ENCODE measurements at places on chromosomes 2 and 18.

DNA sequence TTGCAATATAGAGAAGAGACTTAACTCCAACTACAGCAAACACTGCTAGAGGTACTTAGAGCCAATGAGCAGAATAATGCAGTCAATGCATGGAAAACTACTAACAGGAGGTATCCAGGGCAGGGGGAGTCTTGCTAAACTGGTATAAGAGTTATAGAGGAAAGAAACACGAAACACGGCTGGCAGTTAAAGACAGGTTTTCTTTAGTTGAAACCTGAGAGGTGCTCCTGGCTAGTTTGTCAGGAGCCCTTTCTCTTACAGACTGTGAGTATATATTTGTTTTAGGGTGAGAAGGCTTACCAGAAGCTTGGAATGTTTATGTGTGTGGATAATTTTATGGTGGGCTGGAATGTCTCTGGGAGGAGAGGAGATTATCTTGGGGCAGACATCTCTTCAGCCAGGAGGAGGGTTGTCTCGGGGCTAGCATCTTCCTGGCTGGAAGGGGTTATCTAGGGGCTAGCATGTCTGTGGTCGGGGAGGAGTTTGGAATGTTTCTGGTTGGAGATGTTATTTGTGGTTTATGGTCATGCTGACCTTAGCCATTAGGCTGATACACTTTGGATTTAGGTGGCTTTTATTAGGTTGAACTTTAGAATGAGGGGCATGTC, 1048.8 kb downstream of the DPP10 start:
- DNase-seq: no peak

DNA sequence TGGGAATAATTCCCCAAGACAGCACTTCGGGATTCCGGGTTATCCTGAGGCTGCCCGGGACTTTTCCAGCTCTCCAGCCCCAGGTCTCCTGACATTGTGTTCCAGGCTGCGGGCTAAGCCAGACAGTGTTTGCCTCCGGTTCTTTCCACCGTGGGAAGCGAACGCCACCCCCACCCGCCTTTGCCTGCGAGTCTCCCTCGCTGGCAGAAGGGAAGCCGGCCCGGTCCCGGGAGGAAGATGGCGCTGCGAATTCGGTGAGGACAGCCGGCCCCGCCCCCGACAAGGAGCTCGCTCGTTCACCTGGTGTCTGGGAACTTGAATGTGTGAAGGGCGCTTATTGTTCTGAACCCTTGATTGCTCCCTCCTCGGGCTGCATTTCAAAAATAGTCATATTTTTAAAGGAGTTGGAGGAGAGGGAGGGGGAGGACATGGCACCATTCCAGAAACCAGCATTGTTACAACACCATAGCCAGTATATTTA, 2.9 kb downstream of the LRATD1 start:
- peak; percentile 32 for DNase-seq

GRCh38 chr2:180572346-180572745, 408.1 kb upstream of the UBE2E3 start:
- DNase-seq: no peak

DNA sequence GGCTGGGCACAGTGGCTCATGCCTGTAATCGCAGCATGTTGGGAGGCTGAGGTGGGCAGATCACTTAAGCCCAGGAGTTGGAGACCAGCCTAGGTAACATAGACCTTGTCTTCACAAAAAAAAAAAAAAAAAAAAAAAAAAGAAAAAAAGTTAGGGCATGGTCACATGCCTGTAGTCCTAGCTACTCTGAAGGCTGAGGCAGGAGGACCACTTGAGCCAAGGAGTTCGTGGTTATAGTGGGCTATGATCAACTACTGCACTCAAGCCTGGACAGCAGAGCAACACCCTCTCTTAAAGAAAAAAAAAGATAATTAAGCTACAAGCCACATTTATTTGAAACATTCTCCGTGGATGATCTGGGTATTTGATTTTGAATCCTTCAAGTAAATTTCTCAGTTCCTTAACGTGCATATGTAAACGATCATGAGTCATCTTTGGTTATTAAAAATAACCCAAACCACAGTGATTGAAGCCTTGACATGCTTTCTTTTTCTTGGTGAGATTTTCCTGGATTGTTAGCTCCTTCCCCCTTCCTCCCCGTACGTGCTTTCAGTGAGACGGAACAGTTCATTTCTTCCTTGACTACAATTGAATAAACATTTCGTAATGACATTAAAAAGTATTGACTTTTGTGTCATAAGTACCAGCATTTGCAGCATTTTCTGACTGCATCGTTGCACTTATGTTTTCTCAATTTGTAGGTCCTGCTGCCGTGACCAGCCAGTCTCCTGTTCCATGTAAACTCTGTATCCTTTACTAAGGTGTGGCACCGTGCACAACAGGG, 20.3 kb downstream of the RMC1 start:
- DNase-seq: no peak

GRCh38 chr2:207403950-207404349, 125.8 kb upstream of the CREB1 start:
- DNase-seq: no peak

DNA sequence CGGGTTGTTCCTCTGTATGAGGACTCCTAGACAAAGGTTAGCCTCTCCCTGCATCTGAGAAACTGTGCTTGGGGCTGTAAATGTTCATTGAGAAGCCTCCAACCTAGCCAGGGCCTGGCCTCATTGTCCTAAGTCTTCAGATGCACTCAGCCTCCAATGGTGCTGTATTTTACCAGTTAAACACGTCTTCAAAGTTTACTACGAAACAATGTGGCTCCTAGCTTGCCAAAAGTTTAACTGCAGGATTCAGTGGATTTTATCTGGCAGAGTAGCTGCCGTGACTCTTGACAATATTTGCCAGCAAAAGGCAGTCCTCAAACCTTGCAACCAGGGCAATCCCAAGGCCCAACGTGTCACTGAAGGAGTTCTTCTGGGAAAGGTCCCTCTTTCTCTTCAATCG, 1.1 kb downstream of the PID1 start:
- no peak for DNase-seq

- DNase-seq: no peak
Observed at GRCh38 chr2:229728370-229728769, 14.0 kb upstream of the DNER start.

- no peak for DNase-seq
Observed at GRCh38 chr2:21759819-21760218, 636.1 kb downstream of the TDRD15 start.

DNA sequence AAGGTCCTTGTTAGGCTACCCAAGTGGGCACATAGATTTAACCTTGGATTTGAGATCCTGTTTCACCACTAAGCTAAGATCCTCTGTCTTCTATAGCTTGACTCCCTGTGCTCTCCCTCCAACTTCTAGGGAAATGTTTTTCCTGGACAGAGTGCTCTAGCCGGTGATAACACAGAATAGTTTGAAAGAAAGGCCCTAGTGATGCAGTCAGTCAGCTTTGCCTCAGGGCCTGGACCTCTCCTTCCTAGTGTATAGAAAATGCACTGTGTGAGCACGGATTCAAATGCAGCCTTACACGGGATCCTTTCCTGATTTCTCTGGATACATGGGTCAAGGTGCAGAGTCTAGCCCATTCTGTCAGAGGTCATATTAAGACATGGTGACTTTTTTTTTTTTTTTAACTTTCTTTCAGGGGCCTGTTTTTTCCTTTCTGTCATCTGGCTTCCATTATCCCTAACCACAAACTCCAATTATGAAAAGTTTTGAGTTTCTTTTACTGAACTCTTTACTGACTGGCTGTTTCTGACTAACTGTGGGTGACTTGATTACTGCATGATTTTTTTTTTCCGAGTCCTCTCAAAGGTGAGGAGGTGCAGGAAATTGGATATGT, 122.6 kb downstream of the LRP1B start:
- DNase-seq: peak; percentile 45

DNA sequence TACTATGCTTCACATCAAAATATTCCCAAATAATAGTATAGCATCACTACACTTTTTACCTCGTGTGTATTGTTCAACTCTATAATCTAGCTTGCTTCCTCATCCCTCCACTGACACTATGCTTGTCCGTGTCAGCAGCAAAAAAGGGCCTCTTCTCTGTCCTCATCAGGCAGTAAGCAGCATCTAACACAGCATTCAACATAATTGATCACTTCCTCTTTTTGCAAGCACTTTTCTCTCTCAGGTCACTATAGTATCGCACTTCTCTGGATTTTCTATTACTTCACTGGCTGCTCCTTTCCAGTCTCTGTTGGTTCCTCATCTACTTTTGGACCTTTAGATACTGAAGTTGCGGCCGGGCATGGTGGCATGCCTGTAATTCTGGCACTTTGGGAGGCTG, 64.9 kb upstream of the ZSWIM2 start:
- DNase-seq: no peak

GRCh38 chr2:50729306-50730049, 302.5 kb downstream of the NRXN1 start:
- no peak for DNase-seq

DNA sequence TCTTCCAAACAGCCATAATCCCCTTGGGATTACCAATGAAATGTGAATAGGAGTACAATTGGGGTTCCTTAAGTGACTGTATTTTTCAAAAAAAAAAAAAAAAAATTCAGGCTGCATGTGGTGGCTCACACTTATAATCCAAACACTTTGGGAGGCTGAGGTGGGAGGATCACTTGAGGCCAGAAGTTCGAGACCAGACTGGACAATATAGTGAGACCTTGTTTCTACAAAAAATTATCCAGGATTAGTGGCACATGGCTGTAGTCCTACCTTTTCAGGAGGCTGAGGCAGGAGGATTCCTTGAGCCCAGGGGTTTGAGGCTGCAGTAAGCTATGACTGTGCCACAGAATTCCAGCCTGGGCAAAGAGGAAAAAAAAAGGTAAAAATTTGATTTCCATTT, 189.6 kb upstream of the GATA6 start:
- DNase-seq: no peak

DNA sequence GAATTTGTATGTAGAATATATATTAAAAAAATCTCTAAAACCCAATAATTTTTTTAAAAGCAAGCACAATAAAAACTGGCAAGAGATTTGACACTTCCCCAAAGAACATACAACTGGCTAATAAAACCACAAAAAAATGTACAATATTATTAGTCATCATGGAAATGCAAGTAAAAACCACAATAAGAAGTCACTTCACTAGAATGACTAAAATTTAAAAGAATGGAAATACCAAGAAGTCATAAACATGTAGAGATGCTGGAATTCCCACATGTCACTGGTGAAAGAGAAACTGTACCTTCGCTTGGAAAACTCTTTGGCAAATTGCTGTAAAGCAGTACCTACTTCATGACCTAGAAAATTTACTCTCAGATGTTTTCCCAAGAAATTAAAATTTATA, 43.4 kb upstream of the KYNU start:
- no peak for DNase-seq

DNA sequence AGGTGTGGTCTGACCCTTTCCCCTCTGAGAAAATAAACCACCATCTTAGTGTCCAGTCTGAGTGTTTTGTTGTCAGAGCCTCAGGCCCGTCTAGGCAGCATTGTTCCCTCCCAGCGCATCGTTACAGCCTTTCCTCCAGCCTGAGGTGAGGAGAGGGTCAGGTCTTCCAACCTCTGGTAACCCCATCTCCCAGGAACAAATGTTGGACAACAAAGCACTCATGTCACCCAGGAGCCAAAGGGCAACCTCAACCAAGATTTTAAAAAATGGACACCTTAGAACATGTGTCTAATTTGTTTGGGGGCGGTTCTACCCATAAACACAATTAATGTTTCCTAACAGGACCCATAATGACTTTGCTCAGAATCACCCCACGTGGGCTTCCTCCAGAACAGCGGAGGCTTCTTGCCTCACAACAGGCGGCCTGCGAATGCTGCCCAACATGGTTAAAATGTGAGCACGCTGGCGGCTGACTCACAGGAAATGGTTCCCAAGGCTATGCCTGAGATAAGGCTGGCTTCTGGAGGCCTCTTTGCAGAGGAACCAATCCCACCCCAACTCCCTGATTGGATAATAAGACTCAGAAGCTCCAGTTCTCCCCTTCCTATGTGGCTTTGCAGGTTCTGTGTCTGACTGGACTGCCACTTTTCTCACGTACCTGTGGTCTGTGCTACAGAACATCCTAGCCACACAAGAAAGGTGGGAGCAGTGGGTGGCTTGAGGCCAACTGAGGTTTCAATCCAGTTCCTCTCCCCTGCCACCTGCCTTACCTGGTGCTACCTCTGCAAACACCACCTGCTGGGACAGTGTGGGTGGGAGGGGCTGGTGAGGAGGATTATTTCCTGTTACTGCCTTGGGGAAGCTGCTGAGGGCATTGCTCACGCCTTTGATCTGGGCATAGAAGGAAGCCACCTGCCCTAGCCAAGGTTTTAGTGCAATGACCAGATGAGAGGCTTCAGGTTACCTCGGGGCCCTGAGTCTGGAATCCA, 108.8 kb downstream of the B3GNT2 start:
- DNase-seq: no peak

DNA sequence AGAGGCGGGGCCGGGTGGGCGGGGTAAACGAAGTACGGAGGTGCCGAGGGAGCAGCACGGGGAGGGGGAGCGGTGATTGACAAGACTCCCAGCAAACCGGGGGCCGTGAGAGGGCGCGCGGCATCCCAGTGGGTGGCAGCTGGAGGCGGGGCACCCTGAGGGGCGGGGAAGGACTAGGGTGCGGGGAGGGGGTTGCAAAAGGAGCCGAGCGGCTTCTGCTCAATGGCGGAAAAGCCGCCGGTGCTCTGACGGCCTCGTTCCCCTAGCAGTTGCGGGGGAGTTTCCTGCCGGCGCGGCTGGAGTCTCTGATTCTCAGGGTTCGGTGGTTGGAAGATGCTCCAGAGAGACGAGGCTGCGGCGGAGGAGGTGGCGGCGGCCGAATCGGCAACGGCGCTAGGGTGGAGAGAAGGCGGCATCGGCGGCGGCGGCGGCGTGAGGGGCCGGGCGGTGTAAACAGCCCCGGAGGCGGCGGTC, at the start of gene PPM1B:
Gene PPM1B, plus strand, starts transcription at position 195 of the 474 bp plus-strand sequence. CDS start 32,325 bp downstream, outside the sequence.
- DNase-seq: peak; percentile 100

GRCh38 chr2:14982790-14983189, 350.3 kb downstream of the LRATD1 start:
- DNase-seq: no peak

DNA sequence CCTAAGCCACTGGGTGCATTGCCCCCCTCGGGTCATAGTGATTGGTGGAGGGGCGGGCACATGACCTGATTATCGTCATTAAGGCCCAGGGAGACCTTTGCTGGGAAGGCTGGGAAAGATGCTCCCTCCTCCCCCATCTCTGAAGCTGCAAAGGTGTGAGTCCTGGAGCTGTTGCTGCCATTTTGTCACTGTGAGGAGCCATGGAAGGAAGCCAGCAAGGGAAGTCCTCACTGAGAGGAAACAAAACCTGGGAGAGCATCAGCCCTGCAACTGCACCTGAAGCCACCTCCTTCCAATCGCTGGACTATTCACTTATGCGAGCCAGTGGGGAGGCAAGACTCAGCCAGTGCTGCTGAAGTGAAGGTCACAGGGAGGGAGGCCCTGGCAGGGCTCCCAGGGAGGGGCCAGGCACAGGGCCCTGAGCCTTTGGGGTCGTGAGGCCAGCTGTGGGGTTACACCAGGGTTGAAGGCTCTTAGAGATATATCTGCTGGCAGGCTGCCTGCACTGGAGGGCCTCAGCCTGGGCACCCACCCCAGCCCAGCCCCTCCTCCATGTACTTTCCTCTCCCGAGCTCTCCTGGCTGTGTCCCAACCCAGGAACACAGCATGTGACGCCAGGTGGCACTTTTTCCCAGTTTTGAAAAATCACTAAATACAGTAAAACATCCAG, 10.7 kb upstream of the FAHD2A start:
- DNase-seq: no peak

GRCh38 chr2:132497591-132497990, 81.0 kb downstream of the GPR39 start:
- DNase-seq: no peak
